ENCODE measurements at places on chromosomes 2 and 18. TPM values are rescaled to one million over a fixed set of nuclear protein-coding genes. Genes with fewer than 3 reads are reported as not detected.

Gene RGPD3
- total RNA-seq = 0.73 TPM

Gene TSPYL6
- not detected for total RNA-seq

Gene PSMA8
- not detected for total RNA-seq

Gene COL4A4
- 2.3 TPM for total RNA-seq

Gene SRD5A2
- total RNA-seq = not detected

Gene LYG2
- not detected for total RNA-seq

Gene HOXD4
- not detected for total RNA-seq
